T-helper 2 cell treated with Interferon-gamma antibody and Interleukin-4, amounts not matched to agents 5 μg/mL and 100 μg/mL, for 36 hours (primary cell): ENCODE measurements at places on chromosomes 1 and 21.

GRCh38 chr21:39057121-39057520 is 126.1 kb downstream of the PSMG1 start:
- no peak for DNase-seq

- DNase-seq: no peak
These were observed 6.2 kb downstream of the ZMYM1 start for GRCh38 chr1:35085421-35085820.

GRCh38 chr1:212700223-212700891 is 717 bp upstream of the BATF3 start:
- peak; percentile 75 for DNase-seq

GRCh38 chr1:234927312-234927970 is 201.2 kb downstream of the TOMM20 start:
- DNase-seq: no peak

DNA sequence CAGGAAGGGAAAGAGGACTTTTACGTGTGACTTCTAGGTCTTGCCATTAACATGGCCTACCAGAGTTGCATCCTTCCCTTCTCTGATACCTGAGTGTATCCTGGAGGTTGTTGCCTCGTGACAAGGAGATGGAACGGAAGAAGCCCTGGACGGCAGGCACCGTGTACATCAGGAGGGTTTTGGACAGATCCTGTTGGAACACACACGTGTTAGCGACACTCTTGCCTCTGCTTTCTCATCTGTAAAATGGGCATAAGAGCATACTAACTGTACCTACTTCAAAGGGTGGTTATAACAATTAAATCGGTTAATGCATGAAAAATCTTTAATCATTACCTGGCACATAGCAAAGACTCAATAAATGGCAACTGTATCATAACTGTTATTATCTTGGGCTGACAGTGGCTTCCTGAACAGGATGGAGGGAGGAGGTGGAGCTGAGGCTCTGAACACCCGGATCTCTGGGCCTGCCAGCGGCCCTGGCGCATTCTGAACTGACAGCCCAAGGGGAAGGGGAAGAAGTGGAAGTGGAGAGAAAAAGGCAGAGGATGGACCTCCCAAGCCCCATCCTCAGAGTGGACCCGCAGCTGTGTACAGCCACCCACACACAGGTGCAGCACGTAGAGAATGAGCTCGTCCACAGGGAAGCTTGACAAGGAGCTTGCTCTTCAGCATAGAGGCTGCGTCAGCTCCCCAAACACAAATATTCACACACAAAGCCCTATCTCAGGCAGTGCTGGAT is 30.2 kb upstream of the EXOSC10 start:
- no peak for DNase-seq

DNA sequence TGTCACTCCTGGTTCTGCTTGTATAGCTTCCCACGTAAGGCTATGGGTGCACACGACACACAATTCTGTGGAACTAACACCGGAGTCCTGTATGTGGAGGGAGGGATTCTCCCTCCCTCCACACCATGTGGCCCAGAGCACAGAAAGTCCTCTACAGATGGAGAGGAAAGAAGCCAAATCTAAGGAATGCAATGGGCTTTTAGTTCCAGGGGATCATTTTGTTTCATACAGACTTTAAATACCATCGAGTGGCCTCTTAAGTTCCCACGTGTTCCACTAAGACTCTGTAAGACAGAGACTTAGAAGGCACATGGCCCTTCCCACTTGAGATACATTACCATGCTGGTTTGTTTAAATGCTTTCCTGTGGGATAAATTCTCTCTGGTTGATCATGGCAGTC is 156.0 kb downstream of the TGFB2 start:
- no peak for DNase-seq

DNA sequence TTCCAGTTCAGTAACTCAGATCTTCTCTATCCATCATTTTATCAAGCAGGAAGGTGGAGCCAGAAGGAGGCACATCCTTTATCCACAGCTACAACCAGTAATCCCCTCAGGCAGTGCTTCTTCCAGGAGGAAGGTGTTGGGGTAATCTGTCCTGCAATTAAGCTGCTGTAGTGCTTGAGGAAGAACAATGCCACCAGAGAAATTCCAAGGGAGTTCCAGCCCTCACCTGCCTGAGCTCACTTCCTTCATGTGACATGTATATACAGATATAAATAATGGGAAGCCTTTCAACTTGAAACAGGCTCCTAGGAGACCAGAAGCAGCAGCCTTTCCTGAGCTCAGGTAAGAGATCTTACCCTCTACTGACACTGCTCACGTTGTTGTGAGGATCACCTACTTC is 2.2 kb upstream of the IL20 start:
- DNase-seq: no peak

DNA sequence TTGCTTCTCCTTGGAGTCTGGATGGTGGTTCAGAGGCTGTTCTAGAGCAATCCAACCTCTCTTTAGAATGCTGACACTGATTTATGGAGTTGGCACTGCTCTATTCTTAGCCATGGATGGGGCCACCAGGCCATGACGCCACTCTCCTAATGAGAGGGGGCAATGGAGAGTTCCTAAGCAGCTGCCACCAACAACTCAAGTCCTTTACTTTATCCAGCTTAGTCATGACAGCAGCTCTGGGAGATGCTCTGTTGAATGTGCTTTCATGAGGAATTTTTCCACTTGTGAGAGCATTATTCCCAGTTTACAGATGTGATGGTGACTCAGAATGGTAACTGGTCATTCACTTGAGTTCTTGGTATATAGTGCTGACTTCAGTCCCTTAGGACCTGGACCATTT is 366.3 kb downstream of the HHAT start:
- no peak for DNase-seq

GRCh38 chr1:29413661-29414060 is 177.3 kb downstream of the PTPRU start:
- DNase-seq: no peak

GRCh38 chr1:113391649-113392271 is 1.4 kb downstream of the MAGI3 start:
- peak; percentile 18 for DNase-seq

GRCh38 chr1:234925440-234926263 is 203.0 kb downstream of the TOMM20 start:
- peak; percentile 23 for DNase-seq

DNA sequence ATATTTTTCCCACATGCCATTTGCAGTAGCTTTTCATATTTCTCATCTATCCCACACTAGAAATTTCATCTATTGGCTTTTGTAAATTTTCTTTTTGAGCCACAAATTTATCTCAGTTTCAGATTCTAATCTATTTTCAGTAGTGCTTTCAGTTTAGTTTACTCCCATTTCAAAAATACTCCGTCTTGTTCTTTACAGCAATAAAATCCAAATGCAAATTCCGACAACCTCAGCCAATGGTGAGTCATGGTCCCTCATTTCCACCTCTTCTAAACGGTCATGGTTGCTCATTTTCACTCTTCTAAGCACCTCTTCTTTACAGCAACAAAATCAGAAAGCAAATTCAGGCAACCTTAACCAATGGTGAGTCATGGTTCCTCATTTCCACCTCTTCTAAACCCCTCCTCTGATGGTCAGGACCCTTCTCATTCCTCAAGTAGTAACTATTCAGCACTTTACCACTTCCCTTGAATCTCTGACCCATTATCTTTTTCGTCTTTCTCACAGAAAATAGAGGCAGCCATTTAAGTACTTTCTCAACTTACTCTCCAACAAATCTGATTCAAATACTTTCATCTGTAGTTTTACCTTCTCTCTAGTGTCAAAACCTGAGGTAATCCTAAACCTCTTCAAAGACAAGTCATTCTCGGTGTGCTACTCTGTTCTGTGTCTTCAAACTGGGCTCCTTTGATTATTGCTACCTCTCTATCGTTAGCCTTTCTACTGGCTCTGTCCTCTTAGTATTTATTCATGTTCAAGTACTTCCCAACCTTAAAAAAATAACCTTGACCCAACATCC is 34.4 kb downstream of the C21orf91 start:
- peak; percentile 72 for DNase-seq

DNA sequence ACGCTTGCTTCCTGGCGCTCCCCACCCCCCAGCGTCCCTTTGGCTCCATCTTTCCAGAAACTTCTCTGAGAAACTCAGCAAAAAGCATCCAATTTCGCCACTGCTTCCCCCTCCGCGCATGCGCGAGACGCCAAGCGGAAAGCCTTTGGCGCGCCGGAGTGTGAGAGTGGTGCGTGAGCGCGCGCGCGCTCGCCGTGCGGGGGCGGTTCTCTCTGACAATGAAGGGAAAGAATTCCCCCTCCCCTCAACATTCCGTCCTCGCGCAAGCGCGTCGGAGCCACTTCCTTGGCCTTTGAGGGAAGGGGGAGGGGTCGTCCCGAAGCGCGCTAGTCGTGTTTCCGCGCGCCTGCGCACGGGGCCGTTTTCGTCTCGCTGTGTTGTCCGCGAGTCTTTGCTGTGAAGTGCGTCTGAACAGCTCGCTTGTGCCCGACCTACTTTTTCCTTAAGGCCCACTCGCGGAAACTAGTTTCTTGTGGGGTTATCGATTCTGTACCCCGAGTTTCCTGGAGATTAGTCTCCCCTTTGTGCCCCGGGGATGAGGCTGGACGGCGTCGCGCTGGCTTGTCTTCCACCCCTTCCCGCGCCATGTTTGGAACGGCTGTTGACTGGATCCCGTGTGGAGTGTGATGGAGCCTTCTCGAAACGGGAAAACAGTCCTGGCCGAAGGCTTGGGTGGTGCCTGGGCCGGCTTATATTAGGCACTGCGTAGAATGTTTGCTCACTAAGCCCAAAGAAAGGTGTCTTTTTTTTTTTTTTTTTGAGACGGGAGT is 11.6 kb upstream of the SPEN start:
- DNase-seq: peak; percentile 99

DNA sequence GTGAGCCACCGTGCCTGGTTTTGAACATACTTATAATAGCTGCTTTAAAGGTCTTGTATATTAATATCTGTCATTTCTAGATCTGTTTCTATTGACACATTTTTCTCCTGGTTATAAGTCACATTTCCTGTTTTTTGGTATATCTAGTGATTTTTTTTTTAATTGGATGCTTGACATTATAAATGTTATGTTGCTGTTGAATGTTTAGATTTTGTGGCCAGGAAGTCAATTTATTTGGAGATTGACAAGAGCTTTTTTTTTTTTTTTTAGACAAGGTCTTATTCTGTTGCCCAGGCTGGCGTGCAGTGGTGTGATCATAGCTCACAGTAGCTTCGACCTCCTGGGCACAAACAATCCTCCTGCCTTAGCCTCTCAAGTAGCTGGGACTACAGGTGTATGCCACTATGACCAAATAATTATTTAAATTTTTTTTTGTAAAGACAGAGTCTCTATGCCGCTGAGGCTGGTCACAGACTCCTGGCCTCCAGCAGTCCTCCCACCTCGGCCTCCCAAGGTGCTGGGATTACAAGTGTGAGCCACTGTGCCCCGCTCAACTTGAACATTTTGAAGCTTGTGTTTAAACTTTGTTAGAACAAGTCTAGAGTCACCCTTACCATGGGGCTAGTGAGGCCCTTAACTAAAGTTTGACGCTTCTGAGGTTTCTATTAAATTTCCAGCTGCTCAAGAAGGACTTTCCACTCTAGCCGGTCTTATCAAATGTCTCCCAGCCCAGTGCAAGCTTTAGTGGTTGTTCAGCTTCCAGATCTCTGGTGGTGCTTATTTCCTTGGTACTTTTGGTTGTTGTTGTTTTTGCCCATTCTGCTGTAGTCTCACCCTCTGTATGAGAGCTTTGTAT is 8.6 kb upstream of the CHI3L2 start:
- no peak for DNase-seq

DNA sequence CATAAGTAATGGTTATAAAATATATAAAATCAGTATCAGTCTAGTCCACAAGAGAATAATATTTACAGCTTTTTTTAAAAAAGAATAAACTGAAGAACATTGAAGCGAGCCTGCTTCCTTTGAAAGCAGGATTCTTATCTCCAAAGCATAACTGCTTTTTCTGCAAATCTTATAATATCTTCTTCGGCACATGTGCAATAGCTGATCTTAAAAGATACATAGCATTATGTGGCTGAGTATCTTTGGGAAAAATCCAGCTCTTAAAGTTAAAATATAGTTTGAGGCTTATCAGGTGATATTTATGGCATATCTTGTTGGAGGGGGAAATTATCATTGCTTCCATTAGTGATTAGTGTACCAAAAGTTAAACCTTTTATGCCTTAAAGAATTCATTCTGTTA is 523.9 kb upstream of the ADGRL4 start:
- no peak for DNase-seq

DNA sequence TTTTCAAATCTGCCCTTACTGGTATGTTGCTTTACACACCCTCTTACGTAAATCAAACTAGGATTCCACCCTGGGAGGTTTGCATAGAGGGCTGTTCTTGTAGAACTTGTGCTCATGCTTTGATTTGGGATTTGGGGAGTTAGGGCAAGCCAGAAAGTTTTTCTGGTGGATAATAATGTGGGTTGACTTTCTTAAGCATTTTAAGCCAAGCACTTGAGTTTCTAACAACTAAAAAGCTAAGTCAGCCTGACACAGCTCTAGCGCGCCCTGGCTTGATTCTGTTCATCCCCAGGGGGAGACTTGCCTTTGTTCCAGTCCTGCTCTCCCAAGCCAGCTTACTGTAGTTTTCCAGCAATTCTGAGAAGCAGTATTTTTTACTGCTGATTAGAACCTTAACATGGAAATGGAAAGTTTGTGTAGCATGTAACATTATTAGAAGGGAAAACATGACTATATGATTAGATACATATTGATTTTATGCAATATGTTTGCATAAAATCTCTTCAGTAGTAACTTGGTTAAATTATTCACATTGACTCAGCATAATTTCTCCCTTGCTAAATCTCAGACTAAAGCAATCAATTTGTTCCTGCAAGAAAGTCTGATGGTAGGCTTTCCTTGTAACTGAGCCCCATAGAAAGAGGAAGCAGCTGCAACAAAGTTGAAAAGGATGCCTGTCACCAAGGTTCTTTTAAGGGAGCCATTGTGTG is 11.0 kb upstream of the PGD start:
- no peak for DNase-seq

DNA sequence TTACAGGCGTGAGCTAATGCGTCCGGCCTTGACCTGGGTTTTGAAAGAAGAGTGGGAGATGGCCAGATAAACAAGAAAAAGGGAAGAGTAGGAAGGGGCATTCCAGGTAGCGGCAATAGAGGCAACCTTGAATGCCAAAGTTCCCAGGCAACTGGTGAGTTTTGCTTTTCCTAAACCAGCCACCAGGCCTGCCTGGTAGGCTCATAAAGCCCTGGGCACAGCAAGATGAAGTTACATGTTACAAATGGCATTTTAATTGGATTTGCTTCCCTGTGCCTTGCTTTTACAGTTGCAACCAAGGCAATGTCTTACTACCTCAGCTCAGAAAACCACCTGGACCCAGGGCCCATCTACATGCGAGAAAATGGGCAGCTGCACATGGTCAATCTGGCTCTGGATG is 5.5 kb downstream of the LRRC42 start:
- DNase-seq: no peak

DNA sequence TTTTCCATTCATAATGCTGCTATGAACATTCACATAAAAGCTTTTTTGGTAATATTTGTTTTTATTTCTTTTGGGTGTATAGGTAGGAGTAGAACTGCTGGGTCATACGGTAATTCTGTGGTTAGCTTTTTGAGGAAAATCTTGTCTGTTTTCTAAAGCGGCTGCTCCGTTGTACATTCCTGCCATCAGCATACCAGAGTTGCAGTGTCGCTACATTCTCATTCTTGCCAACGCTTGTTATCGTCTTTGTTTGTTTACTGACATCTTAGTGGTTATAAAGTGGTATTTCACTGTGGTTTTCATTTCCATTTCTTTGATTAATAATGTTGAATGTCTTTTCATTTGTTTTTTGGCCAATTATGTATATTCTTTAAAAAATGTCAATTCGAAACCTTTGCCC is 469.8 kb upstream of the ZP4 start:
- DNase-seq: no peak
